Sciatic nerve (tissue), 2 donors: ENCODE measurements at places on chromosomes 7 and 10. TPM values are rescaled to one million over a fixed set of nuclear protein-coding genes. Genes with fewer than 3 reads are reported as not detected.

DNA sequence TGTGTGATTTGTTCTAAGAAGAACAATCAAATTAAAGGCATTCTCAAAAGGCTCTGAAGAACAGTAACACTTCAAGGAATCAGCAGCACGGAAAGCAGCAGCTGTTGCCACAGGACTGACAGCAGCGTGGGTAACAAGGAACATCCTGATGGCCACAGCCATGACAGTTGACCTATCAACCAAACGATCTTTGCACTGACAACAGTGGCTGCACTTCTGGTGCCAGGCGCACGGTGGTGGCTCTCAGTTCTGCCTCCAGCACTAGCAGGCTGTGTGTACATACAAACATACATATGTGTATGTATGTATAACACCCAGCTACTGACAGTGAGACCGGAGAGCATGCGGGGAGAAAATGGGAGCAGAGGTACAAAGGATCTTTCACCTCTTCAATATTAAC lies 114.1 kb downstream of the ZFAND4 start:
- no peak for DNase-seq

- peak; percentile 46 for DNase-seq
Observed at GRCh38 chr7:128672927-128673517, 930 bp downstream of the GARIN1A start.

DNA sequence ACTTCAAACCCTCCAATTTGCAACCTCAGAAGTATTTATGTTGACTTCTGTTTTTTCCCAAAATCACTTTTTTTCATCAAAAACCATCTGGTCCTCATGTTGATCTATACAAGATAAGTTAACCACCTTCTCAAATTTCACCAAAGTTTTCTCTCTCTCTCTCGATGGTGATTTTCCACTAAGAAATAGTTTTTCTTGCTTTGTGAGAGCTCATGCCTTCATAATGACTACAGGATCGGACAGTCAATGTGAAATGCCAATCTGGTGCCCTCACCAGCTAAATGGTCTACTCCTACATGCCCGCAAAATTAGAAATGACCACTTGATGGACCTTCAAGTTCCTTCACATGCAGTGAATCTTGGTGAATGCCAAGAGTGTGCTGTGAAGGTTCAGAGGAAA lies 40.4 kb downstream of the CNNM1 start:
- no peak for DNase-seq

GRCh38 chr7:50718311-50718710 lies 64.4 kb downstream of the GRB10 start:
- DNase-seq, result no peak

- DNase-seq, result no peak
Observed at GRCh38 chr10:42924484-42924883, 141.9 kb downstream of the BMS1 start.

Gene FIS1
- 231 TPM for total RNA-seq

Gene PAPOLB
- total RNA-seq, result 0.98 TPM

Gene AKR1C3
- 48.1 TPM for total RNA-seq

Gene OR9A2
- 0.71 TPM for total RNA-seq

Gene GSAP
- 22.3 TPM for total RNA-seq

Gene CPN1
- not detected for total RNA-seq
